Stimulated activated CD8-positive, alpha-beta memory T cell treated with anti-CD3 and anti-CD28 coated beads, Interleukin-2, amount 100 ng/mL, for 48 hours (primary cell): ENCODE measurements at places on chromosomes 6 and 20.

DNA sequence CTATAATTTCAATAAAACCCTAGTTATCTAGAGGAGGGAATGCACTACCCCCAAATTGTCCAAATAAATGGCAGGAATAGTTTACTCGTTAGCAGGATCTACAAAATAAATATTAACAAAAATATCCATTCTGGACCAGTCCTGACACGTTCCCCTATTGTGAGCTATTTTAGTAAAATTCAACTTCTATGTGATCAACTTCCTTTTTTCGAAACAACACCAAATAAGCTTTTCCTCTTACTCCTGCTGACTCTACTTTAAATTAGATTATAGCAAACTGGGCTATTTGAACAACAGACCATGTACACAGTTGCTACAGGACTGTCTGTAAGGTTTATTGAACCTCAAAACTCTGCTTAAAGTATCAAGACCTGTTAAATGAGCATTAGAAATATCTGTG, 154.3 kb downstream of the IPCEF1 start:
- DNase-seq, result no peak

- DNase-seq, result no peak
These were observed 300.5 kb downstream of the PLCB1 start for GRCh38 chr20:8432435-8433148.

GRCh38 chr20:19185083-19185482, 27.4 kb upstream of the SLC24A3 start:
- no peak for DNase-seq

GRCh38 chr20:62961310-62961783, 8.8 kb downstream of the SLC17A9 start:
- no peak for DNase-seq

DNA sequence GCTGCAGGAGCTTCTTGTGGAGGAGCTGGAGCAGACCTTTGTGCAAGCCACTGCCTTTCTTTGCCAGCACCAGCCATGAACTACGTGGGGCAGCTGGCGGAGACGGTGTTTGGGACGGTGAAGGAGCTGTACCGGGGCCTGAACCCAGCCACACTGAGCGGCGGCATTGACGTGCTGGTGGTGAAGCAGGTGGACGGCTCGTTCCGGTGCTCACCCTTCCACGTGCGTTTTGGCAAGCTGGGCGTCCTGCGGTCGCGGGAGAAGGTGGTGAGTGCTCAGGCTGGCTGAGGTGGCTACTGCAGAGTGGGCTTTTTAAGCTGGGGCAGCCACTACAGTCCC, 5.1 kb downstream of the LPIN3 start:
- DNase-seq, result no peak

DNA sequence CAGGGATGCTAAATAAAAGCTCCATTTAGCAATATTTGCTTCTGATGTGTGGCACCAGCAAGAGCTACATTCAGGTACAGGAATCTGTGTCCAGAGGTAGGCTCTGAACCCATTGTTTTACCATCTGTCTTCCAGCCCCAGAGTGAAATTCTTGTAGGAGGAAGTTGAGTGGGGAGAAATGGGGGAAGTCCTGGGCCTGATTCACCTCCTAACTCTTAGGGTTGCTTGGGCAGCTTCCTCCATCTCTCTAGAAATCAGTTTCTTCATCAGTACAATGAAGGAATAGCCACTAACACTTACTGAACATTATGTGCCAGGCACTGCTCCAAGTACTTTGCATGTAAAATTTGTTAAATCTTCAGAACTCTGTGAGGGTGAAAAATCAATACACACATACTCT, 35.1 kb upstream of the TSPYL1 start:
- DNase-seq, result no peak

DNA sequence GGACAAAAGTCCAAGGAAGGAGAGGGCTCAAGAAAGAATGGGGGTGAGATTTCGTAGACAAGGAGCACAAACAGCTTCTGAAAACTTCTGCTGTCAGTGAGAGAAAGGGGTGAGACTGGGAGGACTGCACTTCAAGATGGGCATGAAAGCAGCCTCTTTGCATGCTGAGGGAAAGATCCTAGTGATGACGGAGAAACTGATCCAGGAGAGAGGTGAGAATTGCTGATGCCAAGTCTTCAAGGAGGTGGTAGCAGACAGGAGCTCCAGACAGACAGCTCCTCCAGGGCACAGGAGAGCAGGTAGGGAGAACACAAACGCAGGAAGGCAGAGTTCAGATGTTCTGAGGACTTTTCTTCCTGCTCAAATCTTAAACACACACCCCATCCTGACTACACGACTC, 303.9 kb downstream of the GMDS start:
- DNase-seq, result no peak

GRCh38 chr6:113632220-113632864, 224.8 kb upstream of the MARCKS start:
- peak; percentile 15 for DNase-seq

DNA sequence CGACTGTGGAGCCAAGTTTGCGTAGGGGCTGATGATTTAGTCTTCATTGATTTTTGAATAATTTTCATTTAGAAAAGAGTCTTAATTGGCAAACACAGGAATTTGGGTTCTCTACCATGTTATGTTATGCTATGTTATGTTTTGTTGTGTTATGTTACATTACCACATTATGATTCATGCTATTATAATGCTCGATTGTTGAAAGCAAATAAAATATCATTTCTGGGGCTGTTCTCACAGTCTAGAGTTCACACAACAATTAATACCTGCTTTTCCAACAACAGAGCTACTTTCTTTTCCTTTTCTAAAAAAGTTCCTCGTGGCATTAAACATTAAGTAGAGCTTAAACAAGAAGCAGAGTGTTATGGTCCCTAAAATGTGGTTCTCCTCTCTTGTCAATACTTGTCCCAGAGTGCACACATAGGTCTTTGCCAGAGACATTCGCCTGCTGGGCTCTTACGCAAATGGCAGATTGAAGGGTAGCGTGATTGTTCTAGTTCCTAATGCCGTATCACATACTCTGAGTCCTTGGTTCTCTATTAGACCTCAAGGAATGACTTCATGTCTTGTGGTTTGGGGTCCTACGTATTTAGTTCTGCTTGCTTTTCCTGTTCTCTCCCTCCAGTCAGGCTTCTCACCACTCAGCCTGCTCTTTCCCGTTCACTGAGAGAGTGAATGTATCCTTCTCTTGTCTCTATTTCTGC, 370.3 kb downstream of the CD109 start:
- no peak for DNase-seq

- DNase-seq, result no peak
These were observed 702 bp downstream of the ETV7 start for GRCh38 chr6:36386495-36387439.

- no peak for DNase-seq
These were observed 75.8 kb downstream of the BCKDHB start for GRCh38 chr6:80182308-80182707.

GRCh38 chr20:57397693-57398108, 6.5 kb downstream of the RBM38 start:
- no peak for DNase-seq

DNA sequence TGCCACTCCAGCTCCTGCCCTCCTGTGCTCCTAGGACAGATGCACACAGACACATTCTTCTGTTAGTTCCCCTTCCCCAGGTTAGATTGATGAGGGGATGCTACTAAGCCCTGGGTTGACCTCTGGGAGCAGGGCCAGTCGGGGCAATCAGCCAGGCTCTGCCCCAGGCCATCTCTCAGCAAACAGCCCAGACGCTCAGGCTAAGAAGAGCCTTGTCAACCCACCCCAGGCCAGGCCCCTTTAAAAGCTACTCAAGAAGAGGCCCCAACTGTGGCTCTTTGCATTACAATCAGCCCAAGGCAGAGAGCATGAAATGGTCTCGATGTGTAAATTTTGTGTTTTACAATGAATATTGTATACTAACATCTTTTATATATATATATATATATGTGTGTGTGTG, 107.4 kb downstream of the TFAP2A start:
- DNase-seq, result no peak

DNA sequence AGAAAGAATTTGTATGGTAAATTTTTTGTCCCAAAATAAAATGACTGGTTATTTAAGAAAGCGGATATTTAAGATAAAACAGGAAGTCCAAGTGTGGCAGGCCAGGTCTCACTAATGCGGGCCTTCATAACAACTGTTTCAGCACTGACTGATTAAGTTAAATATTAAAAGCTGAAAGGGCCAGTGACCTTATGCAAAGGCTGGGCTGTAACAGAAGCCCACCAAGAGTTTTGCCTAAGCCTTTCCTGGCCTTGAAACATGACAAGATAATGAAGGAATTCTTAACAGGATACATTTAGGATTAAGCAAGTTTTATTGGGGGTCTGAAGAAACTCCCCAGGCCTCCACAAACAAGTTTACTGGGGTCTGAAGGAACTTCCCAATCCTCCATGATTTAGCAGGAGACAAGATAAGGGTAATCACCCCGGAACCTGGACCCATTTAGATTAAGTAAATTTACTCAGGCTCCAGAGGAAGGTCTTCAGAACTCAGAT, 36.3 kb downstream of the ZNF133 start:
- DNase-seq, result no peak

- DNase-seq, result no peak
These were observed 139.1 kb upstream of the LAMP5 start for GRCh38 chr20:9375221-9375681.
